ENCODE measurements at places on chromosomes 5 and 9. TPM values are rescaled to one million over a fixed set of nuclear protein-coding genes. Genes with fewer than 3 reads are reported as not detected.

Gene ADAM19
- total RNA-seq = 23.0 TPM

Gene HACD4
- 6.4 TPM for total RNA-seq

DNA sequence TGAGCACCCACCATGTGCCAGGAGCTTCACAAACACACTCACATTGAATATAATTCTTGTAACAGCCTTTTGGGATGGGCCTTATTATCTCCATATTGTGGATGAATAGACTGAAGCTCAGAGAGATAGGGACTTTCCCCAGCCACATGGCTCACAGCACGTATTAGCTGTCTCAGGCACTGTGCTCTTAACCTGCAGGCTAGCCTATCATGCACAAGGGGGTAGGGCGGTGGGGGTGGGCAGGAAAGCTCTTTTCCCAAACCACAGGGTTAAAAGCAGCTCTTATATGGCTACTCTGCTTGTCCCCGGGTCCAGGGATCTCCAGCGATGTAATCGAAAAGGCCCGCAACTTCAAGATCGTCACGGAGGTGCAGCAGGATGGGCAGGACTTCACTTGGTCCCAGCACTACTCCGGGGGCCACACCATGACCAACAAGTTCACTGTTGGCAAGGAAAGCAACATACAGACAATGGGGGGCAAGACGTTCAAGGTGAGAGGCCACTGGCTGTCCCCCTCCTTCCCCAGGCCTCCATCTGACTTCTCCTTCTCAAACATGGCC lies 2.6 kb downstream of the FABP6 start:
- DNase-seq = no peak

GRCh38 chr9:133238272-133238850 lies 29.3 kb upstream of the OBP2B start:
- peak; percentile 93 for DNase-seq

Gene FCN2
- not detected for total RNA-seq

- DNase-seq = no peak
Observed at GRCh38 chr9:129326061-129327005, 148.3 kb upstream of the IER5L start.

DNA sequence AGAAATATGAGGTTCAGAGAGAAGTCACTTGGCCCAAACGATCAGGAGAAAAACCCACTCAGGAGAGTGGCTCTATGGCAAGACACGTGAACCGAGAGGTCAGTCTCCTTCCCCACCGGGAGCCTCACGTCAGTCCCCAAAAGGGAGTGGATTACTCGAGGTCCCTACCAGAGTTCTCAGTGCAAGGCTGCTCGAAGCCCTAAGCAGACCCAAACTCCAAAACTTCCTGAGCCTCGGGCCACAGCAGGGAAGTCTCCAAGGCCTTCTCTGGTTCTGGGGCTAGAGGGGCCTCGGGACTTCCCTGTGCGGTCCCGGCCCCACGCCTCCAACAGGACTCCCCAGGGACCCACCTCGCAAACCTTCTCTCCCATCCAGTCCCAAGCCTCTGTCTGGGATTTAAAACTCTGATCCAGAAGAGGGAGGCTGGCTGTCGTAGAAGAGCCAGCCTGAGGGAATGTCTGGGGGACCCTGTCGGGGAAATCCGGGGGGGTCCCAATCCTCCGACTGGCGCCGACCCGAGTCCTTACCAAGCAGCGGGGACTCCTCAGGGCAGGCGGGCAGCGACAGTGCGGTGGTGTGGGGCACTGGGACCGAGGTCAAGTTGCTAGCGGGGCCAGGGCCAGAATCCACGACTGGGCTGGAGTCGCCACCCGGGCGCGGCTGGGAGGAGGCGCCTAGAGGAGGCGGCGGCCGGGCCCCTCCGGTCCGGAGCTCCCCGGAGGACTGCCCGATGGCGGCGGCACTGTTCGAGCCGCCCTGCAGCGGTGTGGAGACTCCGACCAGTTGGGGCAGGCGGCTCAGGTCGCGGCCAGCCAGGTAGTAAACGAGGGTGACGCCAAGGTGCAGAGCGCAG lies 679 bp downstream of the B4GALT1 start:
- peak; percentile 79 for DNase-seq

DNA sequence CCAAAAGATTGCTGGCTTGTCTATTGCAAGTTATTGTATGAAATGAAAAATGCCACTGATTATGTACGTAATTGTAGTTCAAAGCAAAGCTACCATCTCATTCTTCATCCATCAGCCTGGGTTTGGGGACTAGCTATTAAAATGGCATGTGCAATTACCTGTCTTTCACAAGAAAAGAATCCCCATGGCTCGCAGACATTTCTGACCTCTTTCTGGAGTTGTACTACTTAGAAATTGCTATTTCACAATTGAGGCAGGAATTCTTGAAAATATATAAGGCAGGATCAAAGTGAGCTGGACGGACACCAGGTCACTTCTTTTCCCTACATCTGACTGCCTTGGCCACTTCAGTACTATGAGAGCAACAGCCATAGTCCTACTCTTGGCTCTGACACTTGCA lies at the start of gene SPINK9:
Gene SPINK9 (plus strand): TSS at position 301 of the 400 bp plus-strand sequence. CDS start 55 bp downstream, at position 356.
- DNase-seq = no peak

Gene HSPA4
- total RNA-seq = 65.0 TPM

Gene ISOC1
- total RNA-seq = 20.1 TPM

DNA sequence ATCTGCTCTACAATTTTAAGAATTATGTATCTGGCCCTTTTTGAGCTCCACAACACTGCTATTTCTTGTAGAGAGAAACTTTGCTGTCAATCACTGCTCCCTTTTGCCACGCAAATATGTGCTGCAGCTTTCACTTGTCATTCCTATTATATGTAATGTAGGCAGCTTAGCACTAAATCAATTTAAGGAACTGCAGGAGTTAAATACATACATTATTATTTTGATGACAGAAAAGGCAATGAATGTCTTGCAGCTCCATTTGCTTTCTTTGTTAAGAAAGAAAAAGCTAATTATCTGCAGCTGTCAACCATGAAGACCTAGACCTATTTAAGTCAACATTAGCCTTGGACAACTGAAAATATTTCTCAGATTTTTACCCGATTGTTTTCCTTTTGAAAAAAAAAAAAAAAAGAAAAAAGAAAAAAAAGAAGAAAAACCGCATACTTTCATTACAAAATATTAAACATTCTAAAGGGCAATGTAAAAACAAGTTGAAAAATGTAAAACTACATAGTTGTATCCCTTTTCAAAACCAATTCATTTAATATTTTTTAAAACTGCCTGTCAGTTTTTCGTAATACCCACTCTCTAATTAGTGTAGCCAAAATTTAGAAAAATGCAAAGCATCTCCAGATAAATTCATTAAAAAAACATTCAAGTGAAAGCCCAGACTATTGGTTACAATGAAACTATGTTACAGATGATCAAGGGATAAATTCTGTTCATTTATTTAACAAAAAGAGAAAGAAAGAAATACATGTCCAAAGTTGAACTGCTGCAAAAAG lies 57.2 kb downstream of the RFX3 start:
- DNase-seq = no peak

GRCh38 chr5:67165526-67166459 lies 30.8 kb downstream of the CD180 start:
- peak; percentile 94 for DNase-seq

Gene PCDHA1
- not detected for total RNA-seq

Gene TBC1D9B
- total RNA-seq = 132 TPM

- DNase-seq = no peak
Observed at GRCh38 chr5:138648841-138649240, 73.6 kb upstream of the HSPA9 start.

DNA sequence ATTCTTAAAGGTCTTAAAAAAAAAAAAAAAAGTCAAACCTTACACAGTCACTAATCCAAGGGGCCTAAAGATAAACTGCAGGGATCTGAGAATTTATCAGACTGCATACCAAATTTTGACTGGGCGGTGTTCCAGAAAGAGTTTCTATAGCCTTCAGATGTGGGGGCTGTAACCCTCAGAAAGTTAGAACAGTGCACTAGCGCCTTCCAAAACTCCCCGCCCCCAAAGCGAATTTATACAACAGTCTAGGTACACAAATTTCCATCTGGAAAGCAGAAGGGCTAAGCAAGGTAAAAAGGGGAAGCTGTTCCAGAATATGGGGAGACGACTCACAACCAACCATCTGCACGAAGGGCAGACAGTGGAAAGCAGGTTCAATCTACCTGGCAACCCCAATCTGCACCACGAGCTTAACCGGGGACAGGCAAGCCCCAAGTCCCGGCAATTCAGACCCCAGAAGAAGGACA lies 813 bp downstream of the ERMP1 start:
- no peak for DNase-seq

- DNase-seq = no peak
Observed at GRCh38 chr9:26870292-26870691, 22.3 kb downstream of the CAAP1 start.

GRCh38 chr5:139023286-139023685 lies 148.2 kb upstream of the LRRTM2 start:
- DNase-seq = no peak

- DNase-seq = no peak
Observed at GRCh38 chr5:78129597-78129996, 164.9 kb downstream of the AP3B1 start.

Gene MAN1B1
- total RNA-seq = 48.3 TPM

DNA sequence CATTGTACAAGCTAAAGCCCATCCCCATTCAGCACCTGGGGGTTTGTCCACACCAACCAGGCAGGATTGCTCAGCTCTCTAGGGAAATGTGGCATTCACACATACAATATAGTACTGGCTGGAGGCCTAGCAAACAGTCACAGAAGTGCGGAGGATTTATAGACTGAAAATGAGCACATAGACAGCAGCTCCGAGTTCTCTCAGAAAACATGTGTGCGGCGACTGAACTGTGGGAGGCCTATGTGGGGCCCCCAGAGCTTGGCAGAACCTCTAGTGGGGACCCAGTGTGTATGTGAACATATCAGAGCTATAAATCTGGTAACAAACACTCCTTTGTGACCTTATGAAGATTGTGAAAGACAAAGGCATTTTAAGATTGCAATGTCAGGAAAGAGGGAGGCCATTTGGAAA lies 431.1 kb downstream of the DTWD2 start:
- no peak for DNase-seq

DNA sequence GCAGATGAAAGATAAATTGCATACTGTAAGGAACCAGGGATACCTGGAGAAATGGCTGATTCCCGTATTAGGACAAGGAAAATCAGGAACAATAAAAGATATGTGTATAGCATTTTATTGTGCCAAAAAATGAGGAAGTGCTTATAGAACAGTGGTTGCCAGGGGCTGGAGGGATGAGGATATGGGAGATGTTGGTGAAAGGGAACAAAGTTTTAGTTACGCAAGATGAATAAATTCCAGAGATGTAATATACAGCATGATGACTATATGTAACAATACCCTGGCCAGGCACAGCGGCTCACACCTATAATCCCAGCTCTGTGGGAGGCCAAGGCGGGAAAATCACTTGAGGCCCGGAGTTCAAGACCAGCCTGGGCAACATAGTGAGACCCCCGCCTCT lies 101.8 kb downstream of the CDK5RAP2 start:
- DNase-seq = no peak

DNA sequence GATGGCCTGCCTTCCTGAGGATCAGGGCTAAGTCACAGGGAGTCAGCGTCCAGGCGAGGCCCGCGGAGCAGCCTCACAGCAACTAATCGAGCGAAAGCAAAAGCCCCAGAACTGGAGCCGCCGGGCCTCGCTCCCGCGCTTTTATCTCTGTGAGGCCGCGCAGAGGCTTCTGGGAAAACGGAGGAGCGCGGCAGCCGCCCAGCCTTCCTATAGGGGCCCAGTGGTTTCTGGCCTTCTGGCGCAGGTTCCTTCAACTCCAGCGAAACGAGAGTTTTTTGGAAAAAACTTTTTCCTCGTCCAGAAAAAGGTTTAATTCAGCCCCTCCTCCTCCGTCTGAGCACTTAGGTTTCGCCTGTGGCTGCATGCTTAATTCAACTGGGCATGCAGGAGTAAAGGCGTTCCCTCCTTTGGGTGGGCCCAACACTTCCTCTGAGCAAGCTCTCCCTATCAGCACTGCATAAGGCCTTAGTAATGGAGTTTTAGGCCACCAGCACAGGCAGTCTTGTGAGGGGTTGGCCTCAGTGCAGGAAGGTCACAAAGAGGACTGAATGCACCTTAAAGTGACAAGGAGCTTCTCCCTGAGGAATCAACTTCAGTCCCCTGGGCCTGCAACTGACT lies at the start of gene MEIKIN:
Gene MEIKIN (minus strand): TSS at position 113 of the 618 bp plus-strand sequence. CDS start 158 bp downstream, outside the sequence.
- no peak for DNase-seq

Gene ZNF883
- total RNA-seq = 3.6 TPM

GRCh38 chr5:89216606-89217005 lies 333.6 kb upstream of the MEF2C start:
- DNase-seq = no peak

Gene PFN3
- total RNA-seq = not detected

DNA sequence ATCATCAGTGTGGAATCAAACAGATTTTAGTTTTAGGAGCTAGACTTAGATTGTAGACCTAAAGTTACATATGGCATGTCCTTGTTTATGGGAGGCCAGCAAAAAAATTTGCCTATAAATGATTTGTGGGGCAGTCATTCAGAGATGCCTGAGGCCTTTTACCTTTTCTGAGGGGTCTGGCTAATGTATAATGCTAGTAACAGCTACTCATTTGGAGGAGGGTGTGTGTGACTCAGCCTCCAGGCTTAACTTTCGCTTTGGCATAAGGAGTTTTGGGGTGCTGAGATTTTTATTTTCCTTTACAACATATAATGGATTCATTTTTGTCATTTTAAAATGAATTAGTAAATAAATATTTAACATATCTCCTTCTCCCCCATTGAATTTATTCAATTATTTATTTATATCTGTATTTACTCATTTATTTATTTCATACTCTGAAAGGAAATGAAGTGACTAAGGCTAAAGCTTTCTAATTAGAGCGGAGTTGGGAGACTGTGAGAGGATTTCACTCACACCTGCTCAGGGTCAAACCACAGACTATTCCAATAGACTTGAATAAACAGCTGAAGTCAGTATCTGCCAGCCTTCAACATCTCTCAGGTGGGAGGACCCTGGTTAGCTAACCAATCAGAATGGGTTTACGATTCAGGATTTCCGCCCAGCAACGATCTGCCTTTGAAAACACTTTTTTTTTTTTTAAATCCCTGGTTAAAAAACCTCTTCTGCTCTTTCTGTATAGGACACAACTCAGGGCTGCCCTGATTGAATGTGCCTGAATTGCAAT lies 487.5 kb upstream of the SGCD start:
- no peak for DNase-seq

Gene ANKRD33B
- 22.6 TPM for total RNA-seq

DNA sequence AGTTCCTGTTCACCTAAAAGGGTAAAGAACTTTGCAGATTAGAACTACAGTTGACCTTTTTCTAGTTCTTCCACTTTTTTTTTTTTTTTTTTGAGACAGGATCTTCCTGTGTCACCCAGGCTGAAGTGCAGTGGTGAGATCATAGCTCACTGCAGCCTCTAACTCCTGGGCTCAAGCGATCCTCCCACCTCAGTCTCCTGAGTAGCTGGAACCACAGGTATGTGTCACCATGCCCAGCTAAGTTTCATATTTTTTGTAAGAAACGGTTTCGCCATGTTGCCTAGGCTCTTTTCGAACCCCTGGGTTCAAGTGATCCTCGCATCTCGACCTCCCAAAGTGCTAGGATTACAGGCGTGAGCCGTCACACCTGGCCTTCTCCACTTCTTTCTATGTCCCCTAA lies 39.7 kb upstream of the TNFAIP8 start:
- DNase-seq = no peak

Data from sciatic nerve (tissue), 2 donors.